Retina (tissue), 1 donor: ENCODE measurements at places on chromosomes 5 and 9.
A peak's percentile ranks its signal among the peaks of the same experiment; 100 is the strongest.

GRCh38 chr9:118929287-118929686 lies 439.9 kb downstream of the BRINP1 start:
- no peak for DNase-seq

DNA sequence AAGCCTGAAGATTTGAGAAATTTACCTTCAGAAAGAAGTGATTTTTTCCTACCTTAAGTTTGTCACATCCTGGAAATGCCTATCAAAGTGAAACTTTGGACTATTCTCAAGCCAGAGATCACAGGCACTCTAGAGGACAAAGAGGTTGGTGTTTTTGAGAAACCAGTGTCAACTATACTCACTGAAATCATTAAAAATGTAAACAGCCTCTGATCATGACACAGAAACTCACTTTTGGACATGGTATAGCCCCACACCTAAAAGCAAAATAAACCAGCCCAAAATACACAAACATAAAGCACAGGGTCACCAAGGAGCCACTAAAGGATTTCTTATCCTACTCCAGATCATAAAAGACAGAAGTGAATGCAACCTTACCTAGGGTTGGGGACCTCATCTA lies 65.7 kb upstream of the ICE1 start:
- no peak for DNase-seq

DNA sequence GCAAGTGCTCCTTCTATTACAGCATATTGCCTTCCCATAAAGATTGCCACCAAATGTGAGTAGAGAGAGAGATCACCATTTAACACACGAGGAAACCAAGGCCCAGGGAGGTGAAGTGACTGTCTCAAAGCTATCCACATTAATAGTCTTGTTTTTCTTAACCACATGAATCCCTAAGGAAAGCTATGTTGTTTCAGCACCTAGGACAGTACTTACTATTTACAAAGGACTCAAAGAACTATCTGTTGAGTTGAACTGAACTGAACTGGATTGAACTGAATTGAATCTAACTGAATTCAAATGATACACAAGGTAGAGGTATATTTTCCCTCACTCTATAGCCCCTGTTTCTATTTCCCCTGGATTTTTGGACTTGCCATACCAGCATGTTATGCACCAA lies 430.4 kb downstream of the CAAP1 start:
- DNase-seq = no peak

DNA sequence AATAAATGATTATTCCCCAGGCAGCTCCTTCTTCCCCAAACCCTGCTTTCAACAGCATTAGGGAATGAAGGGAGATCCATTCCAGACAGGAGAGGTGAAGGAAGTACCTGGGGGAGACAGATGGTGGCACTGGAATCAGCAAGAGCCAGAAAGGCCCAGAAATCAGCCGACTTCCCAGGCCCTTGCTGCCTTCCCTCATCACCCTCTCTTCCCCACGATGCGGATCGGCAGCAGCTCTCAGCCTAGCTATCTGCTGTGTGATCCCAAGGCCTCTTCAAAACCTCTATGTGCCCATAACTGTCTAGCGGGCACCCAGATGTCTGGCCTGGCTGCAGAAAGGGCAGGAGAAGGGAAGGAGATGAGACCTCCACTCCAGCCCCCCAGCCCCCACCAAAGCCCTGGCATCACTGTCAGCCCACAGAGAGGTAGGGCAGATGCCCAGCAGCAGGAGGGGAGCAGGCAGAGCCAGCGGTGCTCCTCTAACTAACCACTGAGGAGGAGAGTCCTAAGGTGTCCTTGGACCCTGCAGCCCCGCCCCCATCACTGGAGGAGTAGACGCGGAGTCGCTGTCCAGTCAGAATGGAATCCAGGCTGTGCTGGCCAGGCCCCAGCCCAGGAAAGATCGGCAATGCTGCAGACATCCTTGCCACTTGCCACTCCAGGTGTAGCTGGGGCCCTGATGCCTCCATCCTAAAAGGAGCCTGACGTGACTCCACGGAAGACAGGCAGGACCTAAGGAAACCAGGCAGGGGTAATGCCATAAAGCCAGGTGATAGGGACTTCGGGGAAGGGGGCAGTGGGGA lies 12.7 kb downstream of the CNTFR start:
- peak; percentile 65 for DNase-seq

- no peak for DNase-seq
Measured at GRCh38 chr9:7234144-7234543, 476.4 kb downstream of the KDM4C start.

GRCh38 chr9:126565336-126566128 lies 48.2 kb upstream of the LMX1B start:
- no peak for DNase-seq

GRCh38 chr9:7103367-7103766 lies 345.6 kb downstream of the KDM4C start:
- DNase-seq = no peak

GRCh38 chr9:130526854-130527650 lies 52.3 kb upstream of the FUBP3 start:
- no peak for DNase-seq

- DNase-seq = peak; percentile 85
Measured at GRCh38 chr5:172713113-172713808, 57.7 kb downstream of the DUSP1 start.

GRCh38 chr5:116441223-116441622 lies 133.4 kb downstream of the SEMA6A start:
- no peak for DNase-seq

GRCh38 chr5:147712598-147712997 lies 69.9 kb downstream of the JAKMIP2 start:
- no peak for DNase-seq

GRCh38 chr5:78506261-78507024 lies 142.1 kb downstream of the LHFPL2 start:
- DNase-seq = no peak

- peak; percentile 79 for DNase-seq
Measured at GRCh38 chr5:179530069-179530998, 20.0 kb upstream of the RUFY1 start.

DNA sequence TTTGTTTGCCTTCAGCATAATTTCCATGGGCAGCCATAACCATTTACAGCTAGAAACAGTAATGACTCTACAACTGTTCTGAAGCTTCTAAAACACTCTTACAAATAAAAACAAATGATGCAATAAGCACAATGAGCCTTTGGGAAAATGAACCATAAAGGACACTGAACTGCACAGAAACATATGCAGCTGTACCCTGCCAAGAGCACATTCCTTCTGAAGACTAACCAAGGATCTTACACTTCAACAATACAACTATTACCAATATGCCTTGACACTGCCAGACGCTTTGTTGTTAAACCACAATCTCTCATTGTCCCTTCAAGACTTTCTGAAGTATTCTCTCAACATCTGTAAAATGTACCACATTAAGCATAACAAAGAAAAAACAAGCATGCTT lies 104.2 kb upstream of the HMHB1 start:
- DNase-seq = no peak

- no peak for DNase-seq
Measured at GRCh38 chr5:92424785-92425426, 1041.8 kb upstream of the ARRDC3 start.
